ENCODE measurements at places on chromosomes 4 and X.

GRCh38 chrX:68411729-68412128, 21.6 kb downstream of the OPHN1 start:
- no peak for DNase-seq

GRCh38 chrX:14837155-14837554, 35.7 kb downstream of the FANCB start:
- no peak for DNase-seq

GRCh38 chr4:10640561-10641201, 43.9 kb downstream of the CLNK start:
- no peak for DNase-seq

- no peak for DNase-seq
These were observed 704.6 kb downstream of the SMARCA1 start for GRCh38 chrX:128818690-128819089.

GRCh38 chr4:1763550-1764080, 29.5 kb upstream of the FGFR3 start:
- peak; percentile 78 for DNase-seq

DNA sequence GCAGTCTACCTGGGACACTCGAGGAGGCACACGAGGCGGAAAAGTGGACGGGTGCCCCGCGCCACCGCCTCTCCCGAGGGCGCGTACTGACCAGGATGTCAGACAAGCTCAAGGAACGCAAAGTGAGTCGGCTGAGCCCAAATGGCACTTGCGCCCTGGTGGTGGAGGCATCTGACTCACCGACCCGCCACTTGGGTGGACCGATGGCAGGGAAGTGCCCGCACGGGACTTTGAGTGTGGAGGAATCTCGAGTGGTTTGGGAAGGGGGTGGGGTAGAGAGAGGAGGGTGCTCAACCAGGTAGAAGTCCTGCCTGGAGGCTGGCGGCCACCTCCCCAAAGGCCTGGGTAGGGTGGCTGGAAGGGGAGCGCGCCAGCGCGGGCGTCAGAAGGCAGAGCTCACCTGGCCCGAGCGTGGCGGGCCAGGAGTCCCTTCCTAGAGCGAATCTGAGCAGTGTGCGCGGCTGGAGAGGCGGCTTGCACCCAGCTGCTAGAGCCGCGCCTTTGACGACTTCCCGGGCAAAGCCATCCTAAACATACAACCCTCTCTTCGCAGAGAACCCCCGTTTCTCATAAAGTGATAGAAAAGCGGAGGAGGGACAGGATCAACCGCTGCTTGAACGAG, 655 bp downstream of the HELT start:
- DNase-seq, result peak; percentile 56

GRCh38 chr4:165970703-165971420, 97.8 kb downstream of the TLL1 start:
- DNase-seq, result no peak

GRCh38 chr4:40335525-40335894, 377 bp downstream of the CHRNA9 start:
- no peak for DNase-seq

DNA sequence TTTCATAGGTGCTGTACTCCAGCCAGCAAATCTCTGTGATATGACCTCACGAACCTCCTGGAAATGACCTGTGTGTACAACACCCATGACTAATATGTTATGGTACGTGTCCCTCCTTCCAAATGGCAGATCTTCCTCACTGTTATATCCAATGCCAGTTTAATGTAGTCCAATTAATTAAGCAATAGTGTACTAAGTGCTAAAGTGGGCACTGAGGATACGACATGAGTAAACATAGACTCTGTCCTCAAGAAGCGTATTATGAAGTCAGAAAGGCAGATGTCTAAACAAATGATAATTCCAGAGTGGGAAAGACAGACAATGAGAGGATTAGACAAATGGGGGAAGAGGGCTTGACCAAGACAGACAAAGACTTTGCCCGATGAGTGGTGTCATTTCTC, 33.9 kb downstream of the GPRIN3 start:
- no peak for DNase-seq

DNA sequence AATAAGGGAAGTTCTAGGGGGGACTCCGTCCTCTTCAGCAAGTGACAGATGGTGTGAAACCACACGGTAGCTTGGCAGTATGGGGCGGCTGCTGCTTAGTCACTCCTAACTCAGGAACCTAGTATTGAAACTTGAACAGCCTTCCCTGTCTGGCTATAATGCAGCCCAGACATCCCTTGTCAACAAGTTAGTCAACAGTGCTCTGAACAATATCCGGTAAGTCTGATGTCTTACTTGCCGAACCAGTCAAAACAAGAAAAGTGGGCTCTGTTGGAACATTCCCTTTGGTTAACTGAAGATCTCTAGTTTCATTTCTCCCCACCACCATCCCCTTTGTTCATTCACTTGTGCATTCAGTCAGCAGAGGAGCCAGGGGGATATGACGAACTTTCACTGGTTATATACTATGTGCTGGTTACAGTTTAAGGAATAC, 18.7 kb upstream of the CXCL13 start:
- DNase-seq, result no peak

- DNase-seq, result no peak
These were observed 26.5 kb upstream of the PSAPL1 start for GRCh38 chr4:7461230-7461629.

- DNase-seq, result no peak
These were observed 1.9 kb downstream of the NPNT start for GRCh38 chr4:105896984-105897775.

DNA sequence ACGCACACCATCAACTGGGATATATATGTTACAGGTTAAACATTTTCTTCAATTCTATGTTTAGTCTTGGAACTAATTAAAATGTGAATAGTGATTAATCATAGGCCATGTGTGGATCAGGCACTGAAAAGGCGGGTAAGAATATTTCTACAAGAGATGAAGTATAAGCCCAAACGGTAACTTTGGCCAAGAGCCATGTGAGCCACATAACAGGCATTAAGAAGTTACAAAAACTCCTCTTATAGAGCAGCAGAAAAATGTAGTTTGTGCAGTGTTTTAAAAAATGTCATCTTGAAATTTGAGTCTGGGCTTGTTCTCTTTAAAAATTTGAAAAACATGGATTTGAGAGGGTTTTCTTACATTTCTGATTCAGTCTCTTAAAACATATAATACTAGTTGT, 521.8 kb upstream of the DIPK2B start:
- DNase-seq, result no peak

- DNase-seq, result no peak
These were observed 24.5 kb downstream of the TMSB4X start for GRCh38 chrX:12999422-12999821.

GRCh38 chrX:154534526-154535322, 11.9 kb downstream of the G6PD start:
- peak; percentile 87 for DNase-seq

DNA sequence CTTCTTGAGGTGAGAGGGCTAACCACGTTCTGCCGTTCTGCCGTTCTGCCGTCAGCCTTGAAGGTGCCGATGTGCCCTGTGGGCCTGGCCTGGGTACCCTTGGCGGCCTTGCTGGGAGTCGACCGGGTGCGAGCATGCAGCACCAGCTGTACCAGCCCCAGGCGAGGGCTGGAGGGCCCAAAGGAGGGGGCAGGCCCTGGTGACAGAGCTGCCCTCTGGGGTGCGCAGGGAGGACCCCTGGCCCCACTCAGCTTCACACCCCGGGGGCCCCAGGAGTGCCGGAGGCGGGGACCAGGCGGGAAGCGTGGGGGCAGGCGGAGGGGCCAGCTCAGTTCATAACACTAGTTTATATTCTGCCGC, 22.1 kb downstream of the UVSSA start:
- no peak for DNase-seq

DNA sequence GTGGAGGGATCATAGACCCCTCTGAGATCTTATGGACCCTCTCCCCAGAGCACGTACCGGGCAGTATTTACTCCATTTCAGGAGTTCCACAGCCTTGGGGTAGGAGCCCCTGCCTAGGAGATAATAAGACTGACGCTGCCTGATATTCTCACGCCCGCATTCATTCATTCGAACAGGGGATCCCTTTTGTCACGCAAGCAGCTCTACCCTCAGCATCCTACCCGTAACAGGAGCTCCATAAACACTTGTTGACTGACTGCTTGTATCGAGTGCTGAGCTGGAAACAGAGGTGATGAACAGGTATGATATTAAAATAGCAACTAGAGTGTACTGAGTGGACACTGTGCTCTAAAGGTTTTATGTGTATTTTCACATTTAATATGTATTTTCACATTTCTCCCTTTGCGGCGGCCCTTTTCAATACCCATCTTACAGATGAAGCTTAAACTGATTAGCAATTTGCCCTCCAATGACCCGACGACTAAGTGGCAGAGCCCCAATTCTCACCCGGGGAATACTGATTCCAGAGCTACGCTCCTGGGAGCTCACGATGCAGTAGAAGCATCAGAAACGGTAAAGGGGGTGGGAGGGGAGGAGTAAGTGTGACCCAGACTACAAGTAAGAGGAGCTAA, 888 bp downstream of the RAB28 start:
- no peak for DNase-seq

GRCh38 chrX:68936608-68937007, 107.8 kb downstream of the EFNB1 start:
- DNase-seq, result no peak

DNA sequence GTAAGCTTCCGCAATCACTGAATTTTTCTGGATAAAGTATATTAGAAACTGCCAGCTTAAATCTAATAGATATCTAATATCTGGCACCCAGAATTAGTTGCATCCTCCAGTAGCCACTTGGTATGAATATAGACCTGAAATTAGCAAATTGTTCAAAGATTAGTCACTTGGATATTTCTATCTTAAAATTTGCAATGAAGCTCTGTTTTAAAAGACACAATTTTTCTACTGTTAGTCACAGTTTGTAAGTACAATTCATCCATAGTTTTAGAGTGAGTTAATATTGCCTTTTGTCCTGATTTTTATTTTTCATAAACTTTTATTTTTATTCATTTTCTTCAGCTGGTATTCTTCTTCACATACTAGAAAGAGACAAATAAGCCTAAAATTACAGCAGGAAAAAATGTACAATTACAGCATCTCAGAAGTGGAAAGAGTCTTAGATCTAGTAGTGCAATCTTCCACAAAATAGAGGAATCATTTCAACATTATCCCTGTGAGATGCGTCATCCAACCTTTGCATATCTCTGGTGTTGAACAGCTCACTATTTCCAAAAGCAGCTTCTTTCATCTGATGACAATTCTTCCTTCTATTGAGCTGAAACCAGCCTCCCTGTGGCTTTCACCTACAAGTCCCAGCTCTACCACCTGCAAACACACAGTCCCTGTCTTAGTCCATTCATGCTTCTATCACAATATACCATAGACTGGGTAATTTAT, 190.0 kb upstream of the AR start:
- DNase-seq, result no peak

- DNase-seq, result no peak
These were observed 44.2 kb downstream of the JAKMIP1 start for GRCh38 chr4:6155996-6156750.

GRCh38 chrX:122565952-122566351, 618.1 kb upstream of the GRIA3 start:
- no peak for DNase-seq
